Stimulated activated CD8-positive, alpha-beta memory T cell treated with anti-CD3 and anti-CD28 coated beads, Interleukin-4, amount 100 ng/mL, for 1 hour (primary cell): ENCODE measurements at places on chromosomes 6 and 20.

- no peak for DNase-seq
Observed at GRCh38 chr6:11428371-11428770, 109.2 kb upstream of the TMEM170B start.

- no peak for DNase-seq
Observed at GRCh38 chr6:46989398-46989797, 52.7 kb downstream of the ADGRF1 start.

- no peak for DNase-seq
Observed at GRCh38 chr6:150566486-150566885, 33.2 kb upstream of the PLEKHG1 start.

DNA sequence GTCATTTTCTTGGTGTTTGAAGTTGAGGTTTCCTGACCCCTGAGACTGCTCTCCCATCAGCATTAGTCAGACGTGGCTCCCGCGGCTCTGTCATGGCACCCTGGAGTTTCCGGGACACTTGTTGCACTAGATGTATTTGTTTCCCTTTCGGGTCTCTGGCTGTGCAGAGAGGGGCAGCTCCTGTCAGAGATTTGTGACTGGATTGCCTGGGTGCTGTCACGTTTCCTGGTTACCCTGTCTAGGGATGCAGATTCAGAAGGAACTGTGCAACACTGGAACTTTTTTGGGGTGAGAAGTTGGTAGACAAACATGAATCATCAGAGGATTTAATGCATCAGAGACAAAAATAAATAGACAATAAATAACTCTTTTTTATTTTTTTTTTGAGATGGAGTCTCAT lies 431.8 kb upstream of the MAN1A1 start:
- DNase-seq = no peak

- DNase-seq = no peak
Observed at GRCh38 chr6:2793534-2794151, 28.4 kb downstream of the WRNIP1 start.

GRCh38 chr6:45728674-45729073 lies 287.0 kb downstream of the CLIC5 start:
- DNase-seq = no peak

DNA sequence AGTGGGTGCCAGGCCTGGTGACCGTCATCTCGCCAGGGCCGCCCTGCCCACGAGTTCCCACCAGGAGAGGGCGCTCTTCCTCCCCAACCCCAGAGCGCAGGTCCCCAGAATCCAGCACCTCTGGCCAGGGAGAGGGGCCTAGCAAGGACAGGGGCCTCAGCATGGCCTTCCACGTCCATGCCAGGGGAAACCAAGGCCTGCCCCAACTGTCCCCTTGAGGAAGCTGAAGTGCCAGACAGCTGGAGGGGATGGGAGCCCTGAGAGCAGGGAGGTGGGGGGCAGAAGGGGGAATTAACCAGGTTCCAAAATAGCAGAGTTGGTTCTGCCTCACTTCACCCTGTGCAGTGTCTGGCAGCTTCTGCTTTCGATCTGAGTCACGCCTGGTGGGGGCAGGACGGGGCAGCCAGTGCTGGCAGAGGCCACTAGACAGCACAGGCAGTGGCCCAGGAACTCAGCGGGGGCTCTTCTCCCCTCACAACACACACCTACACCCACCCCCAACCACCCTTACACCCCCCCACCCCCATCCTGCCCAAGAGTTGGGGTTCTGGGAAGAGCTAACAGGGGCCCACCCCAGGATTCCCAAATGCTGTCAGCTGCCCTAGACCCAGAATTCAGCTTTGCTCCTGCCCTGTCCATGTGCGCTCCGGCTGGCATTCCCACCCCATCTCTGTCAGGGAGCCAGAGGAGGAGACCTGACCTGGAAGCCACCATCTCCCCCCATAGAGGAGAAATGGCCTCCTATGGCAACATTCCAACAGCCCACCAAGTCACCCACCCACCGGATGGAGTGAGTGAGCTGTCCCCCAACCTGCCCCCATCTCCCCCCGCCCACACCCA lies 29.2 kb downstream of the TFEB start:
- no peak for DNase-seq

GRCh38 chr6:157427969-157428368 lies 47.0 kb downstream of the ZDHHC14 start:
- DNase-seq = no peak

DNA sequence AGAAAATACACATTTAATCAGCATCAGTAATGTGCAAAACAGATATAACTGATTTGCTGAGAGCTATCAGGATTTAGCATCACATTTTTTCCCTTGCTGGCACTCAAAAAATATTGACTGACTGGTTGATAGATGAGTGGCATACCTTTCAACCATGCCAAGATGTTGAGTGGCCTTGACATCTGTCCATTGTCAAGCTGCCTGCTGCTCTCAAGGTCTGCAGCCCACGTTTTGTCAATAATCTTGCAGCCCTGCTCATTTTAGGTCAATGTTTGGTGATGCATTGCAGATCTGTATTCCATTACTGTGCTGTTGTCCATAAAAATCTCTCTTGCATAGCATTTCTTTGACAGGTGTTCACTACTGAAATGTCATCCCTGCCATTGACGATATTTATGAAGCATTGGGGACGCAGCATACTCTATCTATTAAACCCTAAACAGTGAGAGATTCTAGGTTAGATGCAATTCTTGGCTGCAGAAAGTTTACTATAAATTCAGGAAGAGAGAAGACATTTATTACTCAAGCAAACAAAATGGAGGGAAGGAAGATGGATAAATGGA lies 111.6 kb downstream of the BFSP1 start:
- DNase-seq = no peak

GRCh38 chr20:24825591-24825990 lies 123.5 kb upstream of the CST7 start:
- no peak for DNase-seq

DNA sequence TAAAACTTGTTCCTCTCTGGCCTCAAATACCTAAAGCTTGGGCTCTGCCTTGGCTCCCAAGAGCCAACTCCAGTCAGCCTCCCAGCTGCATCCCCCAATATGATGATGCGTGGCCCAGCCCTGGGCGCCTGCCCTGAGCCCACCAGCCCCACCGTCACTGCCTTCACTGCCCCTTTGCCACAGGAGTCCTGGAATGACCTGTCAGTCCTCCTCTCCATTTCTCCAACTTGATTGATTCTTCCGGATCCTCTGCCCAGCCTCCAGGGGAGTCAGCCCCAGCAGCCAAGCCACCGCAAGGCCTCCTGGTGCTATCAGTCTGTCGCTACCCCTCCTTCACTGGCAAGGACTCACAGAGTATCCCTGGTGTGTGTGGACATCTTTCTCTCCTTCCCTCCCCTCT lies 96.7 kb upstream of the PMEPA1 start:
- DNase-seq = no peak

DNA sequence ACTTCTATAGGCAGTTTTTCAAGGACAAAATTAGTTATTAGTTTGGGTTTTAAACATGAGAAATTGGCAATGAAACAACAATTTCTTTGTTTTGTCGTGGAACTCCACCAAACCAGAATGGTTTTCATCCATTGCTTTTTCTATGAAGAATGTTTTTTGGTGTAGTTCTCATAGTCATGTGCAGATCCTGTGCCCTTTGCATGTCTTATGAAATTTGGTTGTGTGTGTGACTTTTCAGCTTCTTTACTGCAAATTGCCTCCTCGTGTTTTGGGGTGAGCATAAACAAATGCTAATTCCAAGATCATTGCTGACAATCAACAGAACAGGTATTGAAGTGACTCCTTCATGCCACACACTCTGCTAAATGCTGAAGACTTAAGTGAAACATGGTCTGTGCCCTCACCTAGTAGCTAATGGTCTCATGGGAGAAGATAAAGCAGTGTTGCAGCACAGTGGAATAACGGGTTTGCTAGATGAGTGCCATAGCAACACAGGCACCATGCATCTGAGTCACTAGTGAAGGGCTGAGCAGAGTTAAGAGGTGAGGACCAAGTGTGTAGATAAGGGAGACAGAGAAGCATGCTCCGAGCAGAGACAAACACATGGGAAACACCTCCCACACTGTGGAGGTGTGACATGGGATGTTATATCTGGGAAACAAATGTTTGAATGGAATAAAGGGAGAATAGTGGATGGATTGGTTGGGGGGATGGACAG lies 120.0 kb downstream of the SLC16A10 start:
- no peak for DNase-seq

DNA sequence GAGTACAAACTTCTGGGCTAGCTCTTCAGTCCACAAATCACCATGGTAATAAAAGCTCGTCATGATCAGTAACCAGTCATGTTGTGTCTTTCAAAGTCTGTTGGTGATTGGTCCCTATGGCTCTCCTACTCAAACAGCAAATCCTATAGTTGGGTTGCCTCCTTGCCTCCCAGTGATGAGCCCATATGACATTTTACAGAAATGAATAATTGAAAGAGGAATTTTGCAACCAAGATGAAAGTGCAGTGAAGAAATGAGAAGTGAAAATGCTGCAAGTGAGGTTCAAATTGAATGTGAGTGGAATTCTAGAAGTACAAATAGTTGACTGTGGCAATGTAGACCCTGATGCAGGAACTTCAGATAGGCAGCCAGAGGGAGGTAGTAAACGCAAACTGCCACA lies 5.1 kb upstream of the SIRPD start:
- no peak for DNase-seq

DNA sequence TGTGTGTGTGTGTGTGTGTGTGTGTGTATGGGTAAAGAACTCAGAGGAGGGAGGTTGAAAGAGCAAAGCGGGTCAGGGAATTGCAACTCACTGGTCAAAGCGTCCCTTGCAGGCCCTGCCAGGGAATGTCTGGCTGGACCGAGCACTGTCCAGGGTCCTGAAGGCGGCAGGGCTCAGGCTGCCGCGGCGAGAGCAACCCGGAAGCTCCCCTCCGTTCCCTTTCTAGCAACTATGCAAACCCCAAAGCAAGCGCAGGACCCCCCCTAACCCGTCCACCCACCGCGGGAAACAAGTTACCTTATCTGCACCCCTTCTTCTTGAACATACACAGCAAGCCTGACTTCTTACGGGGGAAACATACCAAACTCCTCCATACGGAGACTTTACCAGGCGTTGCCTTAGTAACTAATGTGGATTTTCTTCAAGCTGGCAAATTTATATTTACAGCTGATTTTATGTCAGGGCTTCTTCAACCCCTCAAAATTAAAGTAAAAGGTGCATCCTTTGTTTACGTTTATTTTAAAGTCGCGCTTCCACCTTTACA lies 538 bp upstream of the GRM1 start:
- DNase-seq = no peak

DNA sequence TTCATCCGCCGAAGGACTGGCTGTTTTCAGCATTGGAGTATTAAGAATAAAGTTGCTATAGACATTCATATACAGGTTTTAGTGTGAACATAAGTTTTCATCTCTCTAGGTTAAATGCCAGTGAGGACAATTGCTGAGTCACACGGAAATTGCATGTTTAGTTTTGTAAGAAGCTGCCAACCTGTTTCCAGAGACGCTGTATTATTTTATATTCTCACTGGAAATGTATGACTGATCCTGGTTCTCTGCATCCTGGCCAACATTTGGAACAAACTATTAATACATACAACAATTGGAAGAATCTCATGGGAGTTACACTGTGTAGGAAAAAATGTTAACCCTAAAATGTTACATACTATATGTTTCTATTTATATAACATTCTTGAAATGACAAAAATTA lies 16.7 kb upstream of the TGM6 start:
- no peak for DNase-seq

GRCh38 chr6:157831424-157832249 lies 8.6 kb downstream of the SNX9 start:
- DNase-seq = no peak

- DNase-seq = no peak
Observed at GRCh38 chr6:29153083-29153482, 17.6 kb upstream of the OR2J2 start.

GRCh38 chr6:92723390-92723931 lies 695.9 kb downstream of the EPHA7 start:
- DNase-seq = no peak

- no peak for DNase-seq
Observed at GRCh38 chr6:154341871-154342270, 14.7 kb downstream of the IPCEF1 start.

DNA sequence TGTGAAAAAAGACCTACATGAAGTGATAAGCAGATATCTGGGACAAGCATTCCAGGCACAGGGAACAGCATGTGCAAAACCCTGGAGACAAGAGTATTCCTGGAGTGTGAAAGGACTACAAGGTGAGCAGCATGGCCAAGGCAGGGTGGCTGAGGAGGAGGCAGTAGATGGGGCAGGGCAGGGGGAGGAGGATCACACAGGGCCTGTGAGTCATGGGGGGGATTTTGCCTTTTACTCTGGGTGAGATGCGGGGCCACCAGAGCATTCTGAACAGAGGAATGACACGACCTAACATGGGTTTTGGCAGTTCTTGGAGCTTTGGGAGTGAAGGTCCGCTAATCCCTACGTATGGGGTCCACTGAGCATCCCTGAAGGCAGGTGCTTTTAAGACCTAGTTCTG lies 69.8 kb upstream of the CCN6 start:
- no peak for DNase-seq

DNA sequence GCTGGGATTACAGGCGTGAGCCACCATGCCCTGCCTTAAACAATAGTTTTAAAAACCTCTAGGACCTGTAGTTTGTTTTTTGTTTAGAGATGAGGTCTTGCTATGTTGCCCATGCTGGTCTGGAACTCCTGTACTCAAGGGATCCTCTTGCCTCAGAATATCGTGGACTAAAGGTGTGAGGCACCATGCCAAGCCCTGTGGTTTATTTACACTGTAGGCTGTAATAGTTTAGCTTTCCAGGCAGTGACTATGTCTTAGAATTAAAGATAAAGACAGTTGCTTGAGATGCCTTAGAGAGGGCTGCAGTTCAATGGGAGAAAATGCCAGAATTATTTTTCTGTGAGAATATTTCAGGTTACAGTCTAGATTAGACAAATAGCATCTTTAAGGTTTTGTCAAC lies 72.9 kb downstream of the SGK1 start:
- DNase-seq = no peak

GRCh38 chr20:24700166-24700860 lies 230.9 kb downstream of the SYNDIG1 start:
- DNase-seq = no peak

DNA sequence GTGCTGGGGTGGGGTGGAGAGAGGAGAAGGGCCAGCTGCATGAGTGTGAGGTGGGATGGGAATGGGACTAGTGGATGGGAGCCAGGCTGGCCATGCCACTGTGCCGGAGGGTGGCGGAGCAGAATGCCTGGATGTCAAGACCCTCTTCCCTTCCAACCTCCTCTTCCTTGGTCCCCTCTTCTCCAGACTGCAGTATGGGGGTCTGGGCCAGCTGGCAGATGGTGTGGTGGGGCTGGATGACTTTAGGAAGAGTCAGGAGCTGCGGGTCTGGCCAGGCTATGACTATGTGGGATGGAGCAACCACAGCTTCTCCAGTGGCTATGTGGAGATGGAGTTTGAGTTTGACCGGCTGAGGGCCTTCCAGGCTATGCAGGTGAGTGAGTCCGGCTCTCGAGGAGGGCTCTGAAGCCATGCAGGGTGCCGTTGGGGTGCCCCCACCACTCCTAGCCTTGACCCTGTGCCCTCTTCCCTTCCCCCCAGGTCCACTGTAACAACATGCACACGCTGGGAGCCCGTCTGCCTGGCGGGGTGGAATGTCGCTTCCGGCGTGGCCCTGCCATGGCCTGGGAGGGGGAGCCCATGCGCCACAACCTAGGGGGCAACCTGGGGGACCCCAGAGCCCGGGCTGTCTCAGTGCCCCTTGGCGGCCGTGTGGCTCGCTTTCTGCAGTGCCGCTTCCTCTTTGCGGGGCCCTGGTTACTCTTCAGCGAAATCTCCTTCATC lies 7.7 kb downstream of the DDR1 start:
- no peak for DNase-seq
